ENCODE measurements at places on chromosomes 5 and 9.

GRCh38 chr5:86983208-86983607 lies 284.5 kb upstream of the RASA1 start:
- no peak for DNase-seq

DNA sequence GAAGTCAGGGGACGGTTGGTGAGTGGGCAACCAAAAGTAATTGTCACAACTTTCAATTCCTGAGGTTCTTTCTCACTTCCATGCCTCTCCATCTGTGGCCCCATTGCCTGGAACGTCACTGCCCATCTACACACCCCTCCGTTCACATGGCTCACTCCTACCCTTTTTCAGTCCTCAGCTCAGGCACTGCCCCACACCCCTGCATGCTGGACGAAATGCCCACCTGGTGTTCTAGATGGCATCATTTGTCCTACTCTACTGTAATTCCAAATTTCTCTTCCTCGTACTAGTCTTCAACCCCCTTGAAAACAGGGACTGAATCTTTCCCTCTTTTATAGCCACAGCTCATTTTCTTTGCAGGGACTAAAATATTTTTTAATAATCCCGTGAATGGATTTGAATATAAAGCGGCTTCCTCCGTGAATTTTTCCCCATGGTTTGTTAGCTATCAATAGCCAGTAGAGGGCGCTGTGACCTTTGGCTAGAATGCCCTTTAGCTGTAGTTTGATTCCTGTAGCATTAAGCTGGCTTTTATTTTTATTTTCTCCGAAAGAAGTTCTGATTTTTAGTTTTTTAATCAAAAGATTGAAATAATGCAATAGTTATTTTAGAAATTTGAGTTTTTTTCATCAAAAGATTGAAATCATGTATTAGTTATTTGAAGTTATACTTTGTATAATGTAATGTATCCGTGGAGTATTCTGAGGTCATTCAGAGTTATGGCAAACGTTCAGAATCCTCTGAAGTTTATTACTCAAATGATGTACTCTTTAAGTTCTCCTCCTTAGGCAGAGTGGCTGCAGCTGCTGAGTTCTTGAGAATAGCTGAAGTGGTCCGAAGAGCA lies 232.1 kb downstream of the SH3GL2 start:
- peak; percentile 52 for DNase-seq

- no peak for DNase-seq
Measured at GRCh38 chr9:70092190-70092589, 48.5 kb downstream of the MAMDC2 start.

DNA sequence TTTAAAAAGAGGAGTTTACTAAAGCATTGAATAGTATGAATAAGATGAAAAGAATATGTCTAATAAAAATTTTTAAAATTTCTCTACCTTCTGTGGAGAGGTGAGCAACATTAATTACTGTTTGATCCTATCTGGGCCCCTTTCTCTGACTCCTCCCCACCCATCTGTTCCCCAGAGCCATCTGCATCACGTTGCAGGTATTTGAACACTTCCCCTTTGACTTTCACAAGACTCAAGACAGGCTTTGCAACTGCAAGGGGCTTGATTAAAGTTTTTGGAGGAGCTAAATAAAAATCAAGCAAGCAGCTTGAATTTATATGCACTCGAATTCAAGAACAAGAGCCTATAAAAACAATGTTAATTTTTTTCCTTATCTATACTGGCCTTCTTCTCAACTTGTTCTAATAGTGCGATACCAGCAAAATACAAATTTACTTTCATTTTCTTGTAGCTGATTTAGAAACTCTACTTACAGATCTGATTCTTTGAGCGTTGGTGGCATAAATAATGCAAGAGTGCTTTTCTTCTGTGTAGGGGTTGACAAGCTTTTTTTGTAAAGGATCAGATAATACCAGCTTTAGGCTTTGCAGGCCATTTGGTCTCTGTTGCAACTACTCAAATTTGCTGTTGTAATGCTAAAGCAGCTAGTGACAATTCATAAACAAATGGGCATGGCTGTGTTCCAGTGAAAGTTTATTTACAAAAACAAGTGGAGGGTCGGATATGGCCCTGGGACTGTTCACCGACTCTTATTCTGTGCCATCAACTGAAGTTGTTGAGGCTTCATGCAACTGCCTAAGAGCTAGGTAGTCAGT lies 21.2 kb downstream of the TXNDC8 start:
- DNase-seq = no peak

DNA sequence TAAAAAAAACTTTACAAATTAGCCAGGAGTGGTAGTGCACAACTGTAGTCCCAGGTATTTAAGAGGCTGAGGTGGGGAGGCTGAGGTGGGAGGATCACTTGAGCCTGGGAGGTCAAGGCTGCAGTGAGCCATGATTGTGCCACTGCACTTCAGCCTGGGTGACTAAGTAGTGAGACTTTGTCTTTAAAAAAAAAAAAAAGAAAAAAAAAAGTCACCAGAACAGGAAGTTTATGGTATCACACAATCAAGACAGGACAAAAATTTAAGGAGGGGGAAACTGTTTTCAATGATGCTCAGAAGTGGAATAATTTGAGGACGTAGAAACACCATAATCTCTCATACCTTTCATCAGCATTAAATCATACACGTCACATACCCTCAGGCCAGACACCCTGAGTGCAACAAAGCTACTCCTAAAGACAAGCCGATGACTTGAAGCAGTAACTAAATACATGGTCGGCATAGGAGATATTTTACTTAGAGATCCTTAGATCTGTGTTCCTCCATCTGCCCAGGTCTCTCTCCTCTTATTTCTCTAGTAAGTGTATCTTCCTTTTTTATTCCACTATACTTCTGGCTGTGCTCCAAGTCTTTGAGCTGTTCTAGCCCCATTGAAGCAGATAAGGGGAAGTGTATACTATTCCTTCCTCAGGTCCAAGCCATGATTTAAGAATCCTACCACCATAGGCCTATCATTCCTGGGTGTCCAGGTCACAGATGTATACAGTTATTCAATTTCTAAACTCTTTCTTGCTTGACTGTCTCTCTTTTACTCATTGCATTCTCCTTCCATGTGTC lies 91.3 kb upstream of the APC start:
- DNase-seq = no peak

DNA sequence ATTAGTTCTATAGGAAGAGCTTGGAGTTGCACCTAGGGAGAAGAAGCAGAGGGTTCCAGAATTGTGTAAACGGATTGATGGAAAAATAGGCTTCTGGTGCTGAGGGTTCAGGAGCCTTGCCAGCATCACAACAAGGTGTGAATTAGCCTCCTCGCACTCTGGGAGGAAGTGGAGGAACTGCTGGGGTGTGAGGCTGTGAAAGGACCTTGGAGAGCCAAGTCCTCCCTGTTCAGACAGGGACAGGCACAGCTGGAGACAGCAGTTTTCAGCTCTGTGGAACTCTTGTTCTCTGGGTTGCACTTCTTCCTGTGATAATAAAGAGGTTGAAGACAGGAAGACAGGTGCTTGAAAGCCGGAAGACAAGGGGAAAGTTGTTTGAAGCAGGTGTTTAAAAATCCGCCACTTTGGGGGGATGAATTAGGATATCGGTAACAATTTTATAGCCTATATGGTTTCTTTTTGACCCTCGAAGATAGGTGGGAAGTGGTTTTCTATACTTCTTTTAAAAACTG lies 22.6 kb downstream of the DAPK1 start:
- DNase-seq = no peak

GRCh38 chr5:60395712-60396329 lies 304.1 kb downstream of the DEPDC1B start:
- no peak for DNase-seq

DNA sequence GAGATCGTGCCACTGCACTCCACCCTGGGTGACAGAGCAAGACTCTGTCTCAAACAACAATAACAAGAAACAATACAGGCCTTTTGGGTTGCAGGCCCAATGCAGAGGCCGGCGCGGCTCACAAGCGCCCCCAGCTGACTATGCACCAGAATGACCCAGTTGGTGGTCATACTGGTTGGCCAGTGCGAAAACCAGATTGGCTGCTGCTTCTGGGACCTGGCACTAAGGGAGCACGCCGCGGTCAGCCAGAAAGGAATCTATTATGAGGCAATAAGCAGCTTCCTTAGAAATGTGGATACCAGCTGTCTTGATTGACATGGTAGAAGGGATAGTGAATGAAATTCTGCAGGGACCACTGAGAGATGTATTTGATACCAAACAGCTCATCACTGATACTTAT lies 35.0 kb downstream of the RANBP17 start:
- no peak for DNase-seq

DNA sequence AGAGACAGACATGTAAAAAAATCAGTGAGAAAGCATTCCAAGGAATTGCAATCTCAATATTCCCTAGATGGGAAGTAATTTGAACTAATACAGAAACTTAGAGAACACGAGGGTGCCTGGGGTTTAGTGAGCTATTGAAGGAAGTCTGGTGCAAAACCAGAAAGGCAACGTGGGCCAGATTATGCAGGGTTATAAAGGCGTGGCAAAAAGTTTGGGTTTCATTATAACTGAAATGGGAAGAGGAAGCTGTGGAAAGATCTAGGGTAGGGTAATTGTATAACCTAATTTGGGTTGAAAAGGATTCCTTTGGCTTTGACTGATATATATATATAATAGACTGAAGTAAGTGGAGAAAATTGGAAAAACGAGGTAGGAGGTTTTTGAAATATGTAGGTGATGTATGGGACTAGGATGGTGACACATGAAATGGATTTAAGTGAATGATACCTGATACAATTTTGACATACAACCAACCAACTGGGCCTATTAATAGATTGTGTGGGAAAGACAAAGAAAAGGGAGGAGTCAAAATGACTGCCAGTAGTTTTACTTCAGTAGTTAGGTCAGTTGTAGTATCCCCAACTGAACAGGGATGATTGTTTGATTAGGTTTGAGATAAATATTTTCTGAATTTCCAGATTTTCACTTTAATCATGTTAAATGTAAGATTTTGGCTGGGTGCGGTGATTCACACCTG lies 65.3 kb downstream of the FAM174A start:
- DNase-seq = no peak
